ENCODE measurements at places on chromosomes 7 and 10. TPM values are rescaled to one million over a fixed set of nuclear protein-coding genes. Genes with fewer than 3 reads are reported as not detected.

Gene TPK1
- 3.1 TPM for total RNA-seq

Gene WIPF3
- not detected for total RNA-seq

Gene AZGP1
- total RNA-seq: not detected

Gene TRIM8
- total RNA-seq: 323 TPM

Gene NUTM2B
- total RNA-seq: under 0.01 TPM

Gene CACNA2D1
- 63.0 TPM for total RNA-seq
